ENCODE measurements at places on chromosomes 4 and X.

GRCh38 chrX:74343343-74344279 lies 39.6 kb downstream of the ZCCHC13 start:
- no peak for DNase-seq

DNA sequence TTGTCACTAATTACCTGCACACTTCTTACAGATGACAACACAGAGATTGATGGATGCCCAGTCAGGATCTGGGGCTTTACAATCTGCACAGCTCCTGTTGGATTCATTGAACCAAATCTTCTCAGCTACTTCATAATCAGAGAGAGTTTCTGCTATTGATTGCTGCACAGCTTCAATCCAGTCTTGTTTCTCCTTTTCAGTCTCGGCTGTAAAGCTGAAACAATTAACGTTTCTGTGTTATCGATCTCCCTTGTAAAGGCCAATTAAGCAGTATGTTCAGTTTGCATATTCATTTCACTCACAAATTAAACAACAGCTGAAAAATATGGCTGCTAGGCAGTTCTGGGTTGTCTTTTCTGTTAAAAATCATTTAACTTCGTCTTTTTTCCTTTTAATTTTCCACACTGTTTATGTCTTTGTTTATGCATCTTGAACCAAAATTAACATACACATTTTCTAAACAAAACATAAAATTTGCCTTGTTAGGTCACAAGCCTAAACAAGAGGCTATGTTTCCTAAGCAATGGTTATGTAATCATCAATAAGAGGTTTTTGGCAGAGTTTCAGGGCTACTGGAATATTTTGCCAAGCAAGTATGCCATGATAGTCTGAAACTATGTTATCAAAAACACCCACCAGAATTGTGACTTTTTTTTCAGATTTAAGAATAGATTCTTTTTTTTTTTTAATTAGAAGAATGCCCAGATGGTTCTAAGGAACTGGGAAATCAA lies 79.2 kb downstream of the ARAP2 start:
- no peak for DNase-seq

DNA sequence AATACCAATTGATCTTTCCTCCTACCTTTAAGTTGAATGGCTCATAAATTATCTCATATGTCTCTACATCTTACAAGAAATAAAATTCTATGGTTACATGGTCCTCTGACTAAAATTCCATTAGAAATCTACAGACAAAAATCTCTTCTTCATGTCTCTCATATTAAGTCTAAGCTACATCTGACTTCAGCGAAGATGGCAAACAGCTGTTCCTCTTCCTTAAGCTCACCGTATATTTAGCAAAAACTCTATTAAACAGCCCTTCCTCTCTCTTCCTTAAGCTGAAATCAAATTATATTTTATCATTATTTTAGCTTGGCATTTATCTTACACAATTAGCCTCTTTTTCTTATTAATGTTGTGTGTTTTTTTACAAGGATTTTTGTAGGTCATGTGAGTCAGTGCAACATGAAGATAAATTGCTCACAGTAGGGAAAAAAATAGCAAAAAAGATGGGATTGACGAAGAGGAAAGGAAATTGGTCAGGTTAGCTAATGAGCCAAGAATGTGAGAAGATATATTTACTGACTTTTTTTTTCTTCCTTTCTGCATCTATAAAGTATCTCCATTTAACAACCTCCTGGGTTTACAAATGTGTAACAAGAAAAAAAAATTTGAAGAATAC lies 2412.8 kb downstream of the ARAP2 start:
- no peak for DNase-seq

- DNase-seq: no peak
Measured at GRCh38 chr4:42460043-42460442, 62.8 kb downstream of the SHISA3 start.

- no peak for DNase-seq
Measured at GRCh38 chrX:8591501-8591900, 126.9 kb downstream of the VCX3B start.

DNA sequence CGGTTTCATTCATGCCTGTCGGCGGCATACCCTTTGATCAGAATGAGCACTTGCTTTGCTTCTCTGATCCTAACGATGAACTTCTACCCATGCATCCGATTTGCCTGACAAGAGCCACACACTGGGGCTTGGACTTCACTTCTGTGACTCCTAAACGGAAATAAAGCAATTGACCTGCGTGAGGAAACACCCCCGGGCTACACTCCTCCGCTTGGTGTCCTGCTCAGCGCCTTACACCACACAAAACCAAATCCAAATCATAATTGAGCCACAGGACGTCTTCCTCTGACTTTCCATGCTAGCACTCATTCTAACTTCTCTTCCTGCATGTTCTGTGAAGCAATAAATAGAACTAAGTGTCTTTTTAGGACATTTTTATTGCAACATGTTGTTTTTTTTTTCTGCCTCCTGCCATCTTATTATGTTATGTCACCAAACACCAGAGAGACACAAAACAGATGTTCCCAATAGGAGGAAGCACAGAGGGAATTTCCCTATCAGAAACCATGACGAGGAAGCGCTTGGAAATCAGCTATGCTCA lies 110.8 kb upstream of the FAM9B start:
- no peak for DNase-seq

GRCh38 chrX:105375816-105376215 lies 155.3 kb upstream of the TEX13A start:
- DNase-seq: no peak

DNA sequence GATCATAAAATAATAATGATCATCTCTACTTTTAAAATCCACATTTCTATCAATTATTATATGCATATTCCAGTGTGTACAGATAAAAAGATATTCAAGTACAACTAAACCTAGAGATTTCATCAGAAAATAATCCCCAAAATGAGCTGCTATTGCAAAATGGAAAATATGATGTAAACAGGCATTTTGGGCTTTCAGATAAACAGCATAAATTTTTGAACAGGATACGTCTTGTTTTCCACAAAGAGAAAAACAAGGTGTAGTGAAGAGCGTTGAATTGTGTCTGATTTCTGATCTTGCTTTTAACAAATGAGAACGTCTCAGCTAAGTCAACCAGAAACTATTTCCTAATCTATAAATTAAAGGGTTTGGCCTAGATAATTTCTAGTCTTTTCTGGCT lies 349.6 kb upstream of the FTHL17 start:
- no peak for DNase-seq

DNA sequence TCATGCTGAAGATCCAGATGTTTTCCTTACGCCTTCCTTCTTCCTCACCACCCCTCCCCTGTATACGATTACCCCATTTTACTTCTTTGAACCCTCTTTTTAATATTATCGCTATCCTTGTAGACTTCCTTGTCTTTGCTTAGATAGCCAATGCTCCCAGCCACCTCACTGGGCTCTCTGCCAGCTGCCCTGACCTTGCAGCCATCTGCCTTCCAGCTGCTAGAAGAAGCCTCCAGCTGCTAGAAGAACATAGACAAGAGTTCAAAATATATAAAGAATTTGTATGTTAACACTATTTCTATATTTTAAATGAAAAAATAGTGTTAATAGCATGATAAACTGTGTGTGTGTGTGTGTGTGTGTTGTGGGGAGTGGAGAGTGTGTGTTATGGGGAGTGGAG lies 374.7 kb downstream of the ANKRD50 start:
- no peak for DNase-seq

DNA sequence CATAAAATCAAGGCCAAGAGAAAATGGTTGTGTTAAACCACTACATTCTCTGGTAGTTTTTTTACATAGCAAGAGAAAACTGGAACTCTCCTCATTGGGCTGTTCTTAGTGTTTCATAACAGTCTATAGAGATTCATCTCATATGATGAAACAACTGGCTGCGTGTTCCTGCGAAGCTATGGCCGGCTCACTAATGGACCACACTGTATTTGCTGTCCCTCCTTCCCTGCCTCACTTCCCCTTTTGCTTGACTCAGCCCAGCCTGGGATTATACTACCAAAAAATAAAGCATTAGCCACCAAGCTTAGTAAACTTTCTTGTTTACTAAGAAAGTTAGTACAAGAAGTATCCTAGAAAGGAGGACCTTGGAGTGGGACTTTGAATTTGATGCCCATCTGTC lies 31.6 kb upstream of the LSM6 start:
- DNase-seq: no peak

DNA sequence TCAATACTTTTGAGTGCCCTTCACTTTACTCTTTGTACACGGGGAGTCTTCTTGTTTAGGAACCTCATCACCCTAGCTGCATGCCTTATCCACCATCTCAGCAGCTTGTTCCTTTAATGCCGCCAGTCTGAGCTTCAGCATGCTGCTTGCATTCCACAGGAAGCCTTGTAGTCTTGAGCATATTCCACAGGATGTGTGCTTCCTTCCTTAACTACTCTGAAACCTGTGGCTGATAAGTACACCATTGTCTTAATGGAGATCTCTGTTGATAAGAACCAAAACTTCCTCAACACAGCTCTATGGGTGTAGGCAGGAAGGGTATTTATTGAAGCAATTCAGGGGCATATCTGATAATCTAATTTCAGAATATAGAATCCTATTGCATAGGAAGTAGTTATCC lies 24.4 kb upstream of the CCNI start:
- DNase-seq: no peak

DNA sequence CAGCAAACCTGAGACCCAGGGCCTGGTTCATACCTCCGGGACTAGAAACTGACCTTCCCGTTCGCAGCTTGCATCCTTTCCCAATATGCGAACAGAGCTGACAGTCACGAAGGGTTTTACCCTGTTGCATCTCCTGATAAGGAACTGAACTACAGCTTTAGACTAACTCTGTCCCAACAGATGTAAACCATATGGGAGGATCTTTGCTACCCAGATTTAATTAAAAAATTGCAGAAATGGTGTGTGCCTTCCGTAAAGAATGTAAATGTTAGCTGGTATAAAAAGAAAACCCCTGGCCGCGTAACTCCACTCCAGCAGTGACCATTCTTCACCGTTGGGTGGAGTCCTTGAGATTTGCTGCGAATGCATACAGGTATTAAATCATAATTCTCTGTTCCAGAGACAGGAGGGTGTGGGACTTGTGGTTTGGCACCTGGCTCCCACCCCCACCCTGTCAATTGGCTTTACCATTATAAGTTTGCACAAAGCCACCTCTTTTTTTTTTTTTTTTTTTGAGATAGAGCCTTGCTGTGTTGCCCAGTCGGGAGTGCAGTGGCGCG lies 40.6 kb upstream of the SORCS2 start:
- no peak for DNase-seq

All from activated CD4-positive, CD25-positive, alpha-beta regulatory T cell (primary cell).